NCI-H748 treated with DMSO at 0.1 percent for 48 hours (cell line): ENCODE measurements at places on chromosomes 6 and 20.

DNA sequence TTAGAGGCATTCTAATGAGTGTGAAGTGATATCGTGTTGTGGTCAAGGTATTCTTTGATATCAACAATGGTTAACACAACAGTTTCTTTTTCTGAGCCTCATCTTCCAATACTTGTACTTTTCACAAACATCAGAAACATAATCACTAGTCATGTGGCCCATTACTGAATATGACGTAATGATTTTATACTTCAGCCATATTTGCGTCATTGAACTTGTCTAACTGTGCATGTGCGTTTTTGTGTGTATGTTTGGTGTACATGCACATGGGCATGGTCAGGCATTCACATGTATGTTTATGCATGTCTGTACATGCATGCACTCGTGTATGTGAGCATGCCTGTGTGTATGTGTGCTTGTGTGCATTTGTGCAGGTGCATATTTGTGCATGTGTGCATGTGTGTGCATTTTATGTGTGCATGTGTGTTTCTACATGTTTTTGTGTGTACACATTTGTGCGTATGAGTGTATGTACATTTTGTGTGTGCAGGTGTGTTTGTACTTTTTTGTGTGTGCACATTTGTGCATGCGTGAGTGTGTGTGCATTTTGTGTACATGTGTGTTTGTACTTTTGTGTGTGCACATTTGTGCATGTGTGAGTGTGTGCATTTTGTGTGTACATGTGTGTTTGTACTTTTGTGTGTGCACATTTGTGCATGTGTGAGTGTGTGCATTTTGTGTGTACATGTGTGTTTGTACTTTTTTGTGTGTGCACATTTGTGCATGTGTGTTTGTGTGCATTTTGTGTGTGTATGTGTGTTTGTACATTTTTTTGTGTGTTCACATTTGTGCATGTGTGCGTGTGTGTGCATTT is 29.4 kb downstream of the PRR18 start:
- no peak for DNase-seq

DNA sequence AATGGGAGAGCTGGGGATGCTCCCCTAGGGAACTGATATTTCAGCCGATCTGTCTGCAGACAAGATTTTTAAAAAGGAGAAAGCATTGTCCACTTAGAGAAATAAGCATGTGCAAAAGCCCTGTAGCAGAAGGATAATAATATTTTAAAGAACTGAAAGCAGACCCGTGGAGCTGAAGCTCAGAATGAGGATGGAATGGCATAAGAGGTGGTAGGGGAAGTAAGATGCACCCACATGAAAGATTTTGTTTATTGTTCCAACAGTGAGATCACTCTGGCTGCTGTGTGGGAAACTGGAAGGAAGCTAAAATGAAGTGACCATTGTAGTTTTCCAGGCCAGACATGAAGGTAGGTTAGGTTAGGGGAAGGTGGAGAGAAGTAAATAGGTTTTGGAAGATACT is 266.4 kb upstream of the PRDM1 start:
- DNase-seq: no peak

DNA sequence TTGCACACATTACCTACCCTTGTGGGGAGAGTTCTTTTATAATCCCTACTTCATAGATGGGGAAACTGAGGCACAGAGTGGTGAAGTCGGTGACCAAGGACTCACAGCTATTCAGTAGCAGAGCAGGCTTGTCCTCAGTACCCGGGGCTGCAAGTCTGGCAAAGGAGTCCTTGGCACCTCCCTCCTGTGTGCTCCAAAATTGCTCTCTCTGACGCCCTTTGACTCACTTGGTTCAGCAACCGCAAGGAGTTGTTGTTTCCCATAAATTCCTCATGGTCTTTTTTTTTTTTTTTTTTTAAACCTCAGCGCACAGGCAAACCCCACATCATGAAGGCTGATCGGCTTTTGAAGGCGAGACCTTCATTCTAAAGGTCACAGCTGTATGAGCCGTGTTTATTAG is 143.2 kb downstream of the CEBPB start:
- no peak for DNase-seq

DNA sequence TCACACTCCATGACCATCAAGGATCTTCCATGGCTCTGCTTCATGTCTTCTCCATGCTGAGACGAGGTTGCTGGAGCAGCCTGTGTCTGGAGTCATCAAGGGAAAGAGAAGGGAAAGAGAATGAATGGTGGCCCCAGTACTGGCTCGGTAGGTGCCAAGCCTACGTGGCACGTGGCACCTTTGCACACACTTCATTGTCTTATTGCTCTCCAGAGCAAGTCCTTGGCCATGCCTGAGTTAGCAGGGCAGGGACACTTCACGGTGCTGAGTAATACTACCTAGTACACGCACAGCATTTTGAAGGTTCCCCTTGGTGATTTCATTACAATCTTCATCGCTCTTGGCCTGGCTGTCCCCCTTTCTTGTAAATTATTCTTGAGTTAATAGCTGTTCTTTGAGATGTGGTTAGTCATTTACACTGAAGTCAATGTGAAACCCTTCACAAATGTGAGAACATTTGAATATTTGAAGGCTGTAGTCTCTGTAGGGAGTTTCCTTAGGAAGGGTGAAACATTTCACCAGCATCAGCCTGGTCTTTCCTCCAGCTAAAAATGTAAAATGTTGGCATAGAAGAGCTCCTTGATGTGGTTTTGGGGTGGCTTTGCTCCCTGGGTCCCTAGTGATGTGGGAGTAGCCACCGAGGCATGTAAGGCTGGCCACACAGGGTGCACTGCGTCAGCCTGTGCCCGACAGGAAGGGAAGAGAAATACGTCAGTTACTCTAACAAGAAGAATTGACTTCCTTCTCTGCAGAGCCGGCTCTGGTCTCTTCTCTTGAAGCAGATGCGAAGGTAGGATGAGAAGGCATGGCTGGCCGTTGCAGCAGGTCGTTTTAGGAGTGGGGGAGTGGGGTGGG is at the start of gene SYTL3:
Gene SYTL3 (plus strand): TSS at position 766 of the 855 bp plus-strand sequence. CDS start 13,215 bp downstream, outside the sequence.
- no peak for DNase-seq

DNA sequence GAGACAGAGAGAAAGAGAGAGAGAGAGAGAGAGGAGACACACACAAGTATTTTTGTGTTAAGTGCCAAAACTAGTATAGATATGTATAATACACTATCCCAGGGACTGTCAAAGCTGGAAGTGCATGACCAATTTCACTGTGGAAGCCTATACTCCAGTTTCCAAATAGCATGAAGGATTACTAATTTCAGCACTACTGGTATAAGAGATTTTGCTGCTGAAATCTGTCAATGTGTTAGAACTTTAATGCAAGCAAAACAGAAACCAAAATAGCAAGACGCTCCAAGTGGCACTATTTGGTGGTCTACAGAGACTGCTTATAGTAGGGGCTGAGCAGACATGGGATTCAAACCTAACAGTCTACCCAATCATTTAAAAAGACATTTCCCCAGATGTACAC is 284.8 kb downstream of the BTBD9 start:
- DNase-seq: no peak

- DNase-seq: peak; percentile 38
Measured at GRCh38 chr20:36861875-36862801, 13.8 kb upstream of the TLDC2 start.

- no peak for DNase-seq
Measured at GRCh38 chr6:123127807-123128206, 131.8 kb downstream of the CLVS2 start.

DNA sequence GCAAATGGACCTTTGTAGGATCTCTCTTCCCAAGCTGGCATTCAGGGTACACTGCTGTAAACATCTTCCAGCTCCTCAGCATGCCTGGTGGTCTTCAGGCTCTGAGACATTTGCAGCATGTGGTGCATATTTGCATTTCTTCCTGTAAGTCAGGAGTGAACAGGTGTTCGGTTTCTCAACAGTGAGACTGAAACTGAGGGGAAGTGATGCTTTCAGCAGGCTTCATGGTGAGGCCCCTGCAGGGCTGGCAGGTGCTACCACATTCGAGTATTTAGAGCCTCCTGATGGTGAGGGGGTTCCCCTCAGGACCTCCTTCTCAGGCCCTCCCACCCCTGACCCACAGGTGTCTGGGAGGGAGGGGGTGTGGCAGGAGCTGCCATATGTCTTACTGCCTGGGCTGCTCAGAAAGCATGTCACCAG is 15.1 kb downstream of the MYBL2 start:
- no peak for DNase-seq

DNA sequence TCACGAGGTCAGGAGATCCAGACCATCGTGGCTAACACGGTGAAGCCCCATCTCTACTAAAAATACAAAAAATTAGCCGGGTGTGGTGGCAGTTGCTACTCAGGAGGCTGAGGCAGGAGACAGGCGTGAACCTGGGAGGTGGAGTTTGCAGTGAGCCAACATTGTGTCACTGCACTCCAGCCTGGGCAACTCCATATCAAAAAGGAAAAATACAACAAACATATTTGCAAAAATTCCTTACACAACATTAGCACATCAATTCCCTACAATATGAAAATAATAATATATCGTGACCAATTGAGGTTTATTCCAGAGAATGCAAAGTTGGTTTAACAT is 38.8 kb upstream of the PLEKHG1 start:
- DNase-seq: no peak

GRCh38 chr6:126905917-126906316 is 212.6 kb upstream of the RSPO3 start:
- no peak for DNase-seq

DNA sequence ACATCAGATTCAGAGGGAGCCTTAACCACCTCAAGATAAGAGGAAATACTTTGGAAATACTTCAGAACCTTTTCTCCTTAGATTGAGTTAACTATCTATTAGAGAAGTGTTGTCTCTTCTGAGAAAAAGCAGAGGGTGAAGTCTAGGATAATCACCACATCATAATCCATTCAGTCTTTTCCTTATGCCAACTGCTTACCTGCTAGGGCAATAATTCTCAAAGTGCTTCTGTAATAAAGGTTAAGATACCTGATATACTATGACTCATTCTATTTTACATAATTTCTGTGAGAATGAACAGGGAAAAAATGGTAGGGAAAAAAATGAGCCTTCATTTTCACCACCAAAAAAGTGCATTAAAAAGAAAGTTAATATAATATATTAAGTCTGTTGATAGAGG is 70.1 kb upstream of the LOC128125822 start:
- DNase-seq: no peak

DNA sequence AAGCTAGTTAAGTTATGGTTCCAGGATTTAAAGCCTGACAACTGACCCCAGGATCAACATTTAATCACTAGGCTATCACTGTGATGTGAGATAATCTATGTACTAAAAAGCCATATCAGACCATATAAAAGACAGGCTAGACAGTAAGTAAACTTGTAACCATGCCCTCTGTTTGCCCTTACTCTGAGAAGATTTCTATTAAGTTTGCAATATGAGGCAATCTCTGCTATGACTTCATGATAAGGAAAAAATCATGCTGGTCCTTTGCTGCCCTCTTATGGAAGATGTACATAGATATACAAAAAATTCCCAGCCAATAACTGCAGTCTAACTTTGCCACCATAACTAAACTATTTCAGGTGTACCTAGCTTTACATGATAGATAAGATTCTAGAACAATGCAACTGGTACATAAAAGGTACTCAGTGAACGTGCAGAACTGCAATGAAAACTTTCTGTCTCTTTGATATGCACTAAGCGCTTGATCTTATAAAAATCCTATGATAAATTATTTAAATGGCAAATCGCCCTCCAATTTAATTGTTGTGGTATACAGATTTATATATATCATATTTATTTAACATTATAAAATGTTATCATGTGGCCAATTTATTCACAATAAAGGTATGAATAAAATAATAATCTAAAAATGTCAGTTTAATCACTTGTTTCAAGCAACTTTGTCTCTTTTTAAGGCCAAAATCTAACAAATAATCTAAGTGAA is 70.5 kb downstream of the FAM217A start:
- DNase-seq: peak; percentile 58

GRCh38 chr6:43742285-43742684 is 27.7 kb upstream of the VEGFA start:
- no peak for DNase-seq

DNA sequence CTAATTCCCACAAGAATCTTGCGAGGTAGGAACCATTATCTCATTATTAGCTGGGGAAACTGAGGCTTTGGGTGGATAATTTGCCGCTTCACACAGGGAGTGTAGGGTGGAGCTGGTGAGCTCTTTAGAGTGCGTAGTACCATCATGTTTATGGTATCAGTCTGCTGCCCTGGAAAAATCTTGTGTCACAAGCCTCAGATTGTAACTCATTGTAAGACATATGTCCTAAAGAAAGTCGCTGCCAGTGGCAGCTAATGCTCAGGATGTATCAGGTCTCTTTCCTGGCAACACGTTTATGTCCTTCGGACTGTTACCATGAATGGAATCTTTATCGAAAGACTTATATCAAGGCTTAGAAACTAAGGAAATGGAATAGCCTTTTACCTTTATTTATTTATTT is 1.9 kb downstream of the ZFAND3 start:
- no peak for DNase-seq

GRCh38 chr6:67300430-67301040 is 1334.5 kb upstream of the ADGRB3 start:
- DNase-seq: no peak

DNA sequence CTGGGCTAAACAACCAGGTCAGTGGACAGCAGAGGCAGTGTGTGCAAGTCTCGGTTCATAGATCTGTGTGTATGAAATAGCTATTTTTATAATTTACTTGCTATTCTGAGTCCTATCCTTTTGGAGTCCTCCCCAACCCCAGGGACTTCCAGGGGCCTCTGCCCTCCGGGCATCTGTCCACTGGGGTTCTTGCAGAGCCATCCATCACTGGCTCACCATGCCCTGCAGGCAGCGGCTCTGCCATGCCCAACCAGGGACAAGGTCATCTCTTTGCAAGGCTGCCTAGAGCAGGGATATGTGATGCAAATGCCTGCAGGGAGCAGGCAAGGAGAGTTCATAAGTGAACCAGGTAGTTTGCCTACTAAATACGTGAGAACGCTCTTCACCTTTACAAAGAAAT is 10.5 kb upstream of the BEND3 start:
- no peak for DNase-seq

GRCh38 chr20:37596890-37597536 is 69.3 kb upstream of the BLCAP start:
- no peak for DNase-seq

DNA sequence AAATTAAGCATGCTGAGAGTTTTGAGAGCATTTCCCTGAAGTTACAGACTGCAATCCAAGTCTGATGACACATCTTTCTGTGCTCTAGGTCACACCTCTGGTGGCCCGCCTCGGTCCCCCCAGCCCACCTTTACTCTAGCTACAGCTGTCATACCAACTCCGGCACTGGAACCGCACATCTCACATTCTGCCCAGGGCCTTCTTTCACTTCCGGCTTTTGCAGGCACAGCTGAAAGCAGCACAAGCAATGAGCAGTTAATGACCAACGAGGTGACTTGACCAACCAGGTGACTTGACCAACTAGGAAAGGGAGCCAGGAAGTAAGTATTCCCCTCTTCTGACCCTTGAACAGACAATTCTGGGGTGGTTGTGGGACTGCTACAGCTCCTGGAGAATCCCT is 88.6 kb upstream of the MOCS1 start:
- no peak for DNase-seq

- no peak for DNase-seq
Measured at GRCh38 chr6:1585669-1586049, 24.1 kb upstream of the FOXC1 start.

DNA sequence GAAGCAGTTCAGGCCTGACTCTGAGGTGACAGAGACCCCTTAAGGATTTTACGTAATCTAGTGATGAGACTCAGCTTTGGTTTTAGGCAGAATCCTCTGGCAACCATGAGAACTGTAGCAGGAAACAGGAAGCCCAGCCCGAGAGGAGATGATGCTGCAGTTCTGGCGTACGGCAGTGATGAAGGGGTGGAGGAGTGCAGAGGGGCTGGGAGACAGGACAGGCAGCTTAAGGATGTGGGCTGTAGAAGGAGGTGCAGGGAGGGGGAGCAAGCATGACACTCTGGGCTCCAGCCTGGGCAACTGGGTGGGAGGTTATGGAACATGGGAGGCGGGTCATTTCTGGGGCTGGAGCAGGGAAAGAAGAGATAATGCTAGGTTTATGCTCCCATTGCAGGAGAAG is 67.1 kb downstream of the LRFN2 start:
- DNase-seq: no peak
